ENCODE measurements at places on chromosomes 1 and 21. TPM values are rescaled to one million over a fixed set of nuclear protein-coding genes. Genes with fewer than 3 reads are reported as not detected.

The ADAM30 gene
- total RNA-seq = not detected

The KLHDC8A gene
- 1.4 TPM for total RNA-seq

The KRTAP6-2 gene
- not detected for total RNA-seq

The PRRX1 gene
- total RNA-seq = 37.5 TPM

The ADORA1 gene
- 2.3 TPM for total RNA-seq

The SLC25A33 gene
- 3.2 TPM for total RNA-seq

The FCRL6 gene
- 0.77 TPM for total RNA-seq

- no peak for DNase-seq
These were observed 69.4 kb downstream of the GPATCH2 start for GRCh38 chr1:217561446-217561845.

- DNase-seq = no peak
These were observed 69.0 kb downstream of the CD46 start for GRCh38 chr1:207820568-207821463.

DNA sequence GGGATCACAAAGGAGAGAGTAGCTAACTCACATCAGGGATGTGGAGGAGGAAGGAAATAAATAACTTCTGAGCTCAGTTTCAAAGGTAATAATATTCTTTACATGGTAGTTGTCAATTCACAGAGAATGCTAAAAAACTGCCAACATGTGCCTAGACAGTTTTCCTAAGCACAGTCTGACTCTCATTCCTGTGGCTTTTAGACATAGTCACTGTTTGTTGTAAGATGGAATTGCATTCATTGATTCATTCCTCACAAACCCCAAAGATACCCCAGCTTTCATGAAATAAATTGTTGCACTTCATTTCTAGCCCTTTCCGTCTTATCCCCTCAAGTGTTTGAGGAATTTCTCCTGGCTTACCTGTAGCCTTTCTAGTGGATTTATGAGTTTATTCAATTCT is 263.9 kb downstream of the NTNG1 start:
- no peak for DNase-seq

DNA sequence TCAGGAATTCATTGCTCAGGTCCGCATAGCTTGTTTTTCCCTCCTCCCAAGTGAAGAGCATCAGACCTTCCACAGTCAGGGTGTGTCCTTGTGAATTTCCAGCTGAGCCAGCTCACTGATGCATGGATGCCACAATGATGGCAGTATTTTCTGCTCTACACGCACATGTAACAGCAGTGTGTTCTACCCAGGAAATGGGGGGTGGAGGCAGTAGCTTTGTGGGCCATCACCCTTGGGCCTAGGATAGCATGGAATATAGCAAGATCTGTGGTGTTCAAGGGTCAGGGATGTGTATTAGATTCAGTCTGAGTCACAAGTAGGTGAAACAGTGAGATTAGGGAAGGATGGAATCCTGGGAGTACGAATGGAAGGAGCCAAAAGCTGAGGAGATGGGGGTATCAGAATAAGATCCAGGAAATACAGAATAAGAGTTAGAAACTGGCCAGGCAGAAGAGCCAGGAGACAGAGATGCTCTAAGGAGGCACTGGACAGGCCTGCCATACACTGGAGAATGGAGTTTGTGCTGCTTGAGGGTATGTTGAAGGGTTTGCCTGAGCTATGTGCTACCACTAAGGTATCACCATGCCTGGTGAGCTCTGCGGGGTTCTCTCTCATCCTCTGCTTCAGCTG is 90.6 kb upstream of the CNIH3 start:
- no peak for DNase-seq

DNA sequence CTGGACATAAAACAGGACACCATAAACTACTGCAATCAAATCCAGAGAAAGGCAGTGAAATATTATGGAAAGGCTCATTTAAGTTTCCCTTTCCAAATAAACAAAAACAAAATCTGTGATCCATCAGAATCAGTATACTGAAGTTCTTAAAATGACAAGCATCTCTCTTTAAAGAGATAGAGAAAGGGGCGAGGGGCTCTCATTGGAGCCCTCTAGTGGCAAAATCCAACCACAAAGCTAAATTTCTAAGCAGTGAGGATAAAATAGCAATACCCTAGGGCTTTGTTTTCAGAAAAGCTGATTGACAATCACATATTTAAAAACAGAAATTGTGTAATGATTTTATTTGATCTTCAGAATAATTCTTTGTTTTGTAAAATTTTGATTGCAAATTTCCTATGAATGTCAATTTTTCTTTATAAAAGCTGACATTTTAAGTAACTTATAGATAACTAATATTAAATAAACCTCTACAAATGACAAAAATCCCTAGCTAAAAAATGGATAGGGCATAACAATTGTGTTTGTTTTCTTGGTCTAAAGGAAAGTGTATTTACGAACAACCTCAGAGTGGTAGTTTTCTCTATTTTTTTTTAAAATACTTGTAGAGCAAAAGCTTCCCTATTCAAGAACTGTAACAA is 138.2 kb downstream of the COL24A1 start:
- peak; percentile 81 for DNase-seq

DNA sequence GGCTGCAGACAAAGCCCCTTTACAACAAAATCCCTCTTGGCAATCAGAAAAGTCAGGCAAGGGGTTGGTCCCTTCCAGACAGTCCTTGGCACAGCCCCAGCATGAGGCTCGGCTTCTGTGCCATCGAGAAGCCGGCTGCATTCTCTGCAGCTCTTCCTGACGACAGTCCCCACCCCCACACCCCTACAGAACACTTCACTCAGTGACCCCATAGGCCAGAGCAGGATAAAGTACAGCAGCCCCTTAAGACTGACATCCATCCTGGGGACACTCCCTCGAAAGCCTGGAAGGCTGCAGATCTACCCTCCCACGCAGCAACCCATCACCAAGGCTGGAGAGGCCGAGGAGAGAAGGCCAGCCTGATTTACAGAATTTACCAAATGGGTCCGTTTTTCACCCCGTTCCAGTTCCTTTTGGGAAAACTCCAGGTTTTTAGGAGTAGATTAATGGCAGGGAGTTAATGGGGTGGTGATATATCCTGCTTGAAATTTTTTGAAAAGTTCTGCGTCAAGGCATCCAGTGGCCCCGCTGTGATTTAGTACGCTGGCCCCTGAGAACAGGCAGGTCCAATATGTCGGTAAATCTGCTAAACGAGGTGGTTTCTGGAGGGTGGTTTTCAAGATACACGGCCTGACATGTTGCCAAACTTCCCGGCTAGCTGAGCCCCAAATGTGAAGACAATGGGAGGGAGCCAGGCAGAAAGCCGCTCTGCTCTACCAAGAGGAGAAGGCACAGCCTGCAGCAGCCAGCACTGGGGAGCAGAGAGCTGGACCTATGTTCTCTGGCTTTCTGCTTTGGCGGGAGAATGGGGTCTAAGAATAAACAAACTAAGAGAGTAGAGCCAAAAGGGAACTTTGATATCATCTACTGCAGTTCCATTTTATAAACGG is 81.7 kb downstream of the SSBP3 start:
- DNase-seq = peak; percentile 92

- no peak for DNase-seq
These were observed 67.9 kb downstream of the MDM4 start for GRCh38 chr1:204583909-204584632.

GRCh38 chr1:206792939-206793607 is 20.8 kb upstream of the IL10 start:
- no peak for DNase-seq

DNA sequence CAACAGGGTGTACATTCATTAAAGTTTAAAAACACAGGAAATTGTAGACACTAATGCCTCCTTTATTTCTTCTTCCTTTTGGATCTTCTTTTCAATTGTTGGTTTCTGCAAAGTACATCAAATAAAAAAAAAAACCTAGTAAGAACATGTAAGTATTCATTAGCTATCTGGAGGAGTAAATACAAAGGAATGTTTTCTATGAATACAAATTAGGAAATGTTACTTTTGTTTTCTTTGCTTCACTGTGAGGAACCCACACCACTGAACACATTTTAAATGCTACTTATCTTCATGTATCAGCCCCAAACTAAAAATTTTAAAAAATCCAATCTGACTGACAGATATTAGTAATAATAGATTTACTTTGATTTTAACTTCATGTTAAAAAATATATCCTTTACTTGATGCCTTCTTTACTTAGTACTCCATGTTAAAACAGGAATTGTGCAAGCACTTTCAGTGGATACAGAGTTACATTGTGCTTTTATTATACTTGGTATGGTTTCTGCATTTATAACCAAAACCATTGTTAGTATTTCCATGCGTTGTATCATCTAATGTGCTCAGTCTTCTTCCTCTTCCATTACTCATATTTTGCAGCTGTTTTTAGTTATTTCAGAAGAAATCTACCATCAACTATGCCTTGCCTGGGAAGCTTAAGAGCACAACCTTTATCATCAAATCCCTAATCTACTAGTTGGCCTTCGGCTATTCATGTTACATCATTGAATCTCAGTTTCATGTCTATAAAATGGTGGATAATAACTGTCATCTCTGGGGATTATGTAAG is 236.9 kb upstream of the DPYD start:
- no peak for DNase-seq

GRCh38 chr1:18142471-18142870 is 34.9 kb downstream of the IGSF21 start:
- no peak for DNase-seq

DNA sequence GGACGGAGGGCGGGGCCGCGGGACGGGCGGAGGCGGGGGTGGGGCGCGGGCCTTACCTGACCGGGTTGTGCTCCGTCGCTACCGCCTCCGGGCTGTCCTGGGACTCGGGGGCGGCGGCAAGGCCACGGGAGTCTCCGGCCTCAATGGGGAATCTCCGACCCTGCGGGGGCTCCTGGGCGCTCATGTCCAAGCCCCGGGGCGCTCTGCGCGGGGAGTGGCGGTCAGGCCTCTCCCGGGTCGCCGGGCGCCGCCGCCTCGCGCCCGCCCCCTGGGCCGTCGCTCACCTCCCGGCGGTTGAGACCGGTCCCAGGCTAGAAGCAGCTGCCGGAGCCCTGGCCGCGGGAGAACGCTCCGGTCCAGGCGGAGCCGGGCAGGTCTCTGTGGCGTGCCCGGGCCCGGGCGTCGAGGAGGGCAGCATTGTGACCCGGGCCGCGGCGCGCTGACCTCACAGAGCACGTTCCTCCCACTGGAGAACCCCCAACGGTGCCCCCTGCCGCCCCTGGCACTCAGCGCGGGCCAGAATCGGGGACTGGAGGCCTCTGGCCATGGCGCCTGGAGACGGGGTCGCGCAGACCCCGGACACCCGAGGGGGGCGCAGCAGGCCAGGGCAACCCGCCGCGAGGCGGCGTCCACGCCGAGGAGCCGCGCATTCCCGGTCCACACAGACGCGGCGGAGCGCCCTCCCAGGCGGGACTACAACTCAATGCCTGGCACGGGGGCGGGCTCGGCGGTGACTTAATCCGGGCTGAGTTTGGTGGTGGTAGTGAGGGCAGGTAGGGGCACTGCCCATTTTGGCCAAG is 411 bp downstream of the FAM229A start:
- peak; percentile 80 for DNase-seq

GRCh38 chr1:42720868-42721267 is 19.2 kb downstream of the CLDN19 start:
- DNase-seq = no peak

GRCh38 chr1:67690411-67690810 is 5.4 kb downstream of the GADD45A start:
- no peak for DNase-seq

GRCh38 chr1:168285971-168286927 is 5.6 kb downstream of the TBX19 start:
- DNase-seq = no peak

DNA sequence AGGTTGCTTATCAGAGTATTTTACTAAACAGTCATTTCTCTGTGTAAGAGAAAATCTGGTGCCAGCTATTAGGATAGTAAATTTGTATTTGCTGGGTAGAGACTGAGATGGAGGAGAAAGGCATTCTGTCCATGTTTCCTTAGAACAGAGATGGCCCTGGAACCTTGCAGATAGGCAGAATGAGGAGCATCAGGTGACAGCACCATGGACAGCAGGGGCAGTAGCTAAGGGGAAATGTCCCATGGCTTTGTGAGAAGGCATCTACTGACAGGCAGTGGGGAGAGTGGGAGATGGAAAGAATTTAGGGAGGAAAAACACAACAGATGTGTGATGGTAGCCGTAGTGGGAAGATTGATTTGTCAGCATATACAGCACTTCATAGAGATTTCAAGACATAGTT is 105.0 kb downstream of the PRRX1 start:
- DNase-seq = no peak

- peak; percentile 66 for DNase-seq
These were observed 47.4 kb downstream of the CAPZB start for GRCh38 chr1:19437891-19438294.

- no peak for DNase-seq
These were observed 82.6 kb downstream of the GDAP2 start for GRCh38 chr1:117846674-117847425.

- no peak for DNase-seq
These were observed 195.0 kb upstream of the RGS18 start for GRCh38 chr1:191963286-191963685.

DNA sequence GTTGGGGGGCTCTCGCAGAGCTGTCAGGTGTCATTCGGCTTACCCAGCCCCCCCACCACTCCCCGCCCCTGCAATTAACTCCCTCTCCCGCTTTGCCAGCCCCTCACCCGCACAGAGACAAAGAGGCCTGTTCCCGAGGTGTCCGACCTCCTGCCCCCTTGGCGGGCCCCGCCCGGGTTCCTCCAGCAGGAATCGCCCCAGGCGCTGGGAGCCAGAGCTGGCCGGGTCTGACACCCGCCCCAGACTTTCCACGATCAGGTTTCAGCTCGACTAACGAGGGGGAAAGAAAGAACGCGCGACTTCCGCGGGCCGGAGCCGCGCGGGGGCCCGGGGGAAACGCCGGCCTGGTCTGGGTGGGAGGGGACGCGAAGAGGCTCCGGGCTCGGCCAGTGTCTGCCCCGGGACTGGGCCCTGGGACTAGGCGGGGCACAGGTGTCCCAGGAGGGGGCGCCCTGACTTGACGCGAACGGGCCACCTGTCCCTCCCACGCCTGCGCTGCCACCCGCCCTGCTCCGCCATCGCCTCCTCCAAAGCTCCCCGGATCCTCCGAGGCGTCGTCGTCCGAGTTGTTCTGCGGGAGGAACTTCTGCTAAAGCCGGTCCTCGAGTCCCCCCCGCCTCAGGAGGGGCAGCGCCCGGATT is 36.4 kb upstream of the HHAT start:
- peak; percentile 69 for DNase-seq

DNA sequence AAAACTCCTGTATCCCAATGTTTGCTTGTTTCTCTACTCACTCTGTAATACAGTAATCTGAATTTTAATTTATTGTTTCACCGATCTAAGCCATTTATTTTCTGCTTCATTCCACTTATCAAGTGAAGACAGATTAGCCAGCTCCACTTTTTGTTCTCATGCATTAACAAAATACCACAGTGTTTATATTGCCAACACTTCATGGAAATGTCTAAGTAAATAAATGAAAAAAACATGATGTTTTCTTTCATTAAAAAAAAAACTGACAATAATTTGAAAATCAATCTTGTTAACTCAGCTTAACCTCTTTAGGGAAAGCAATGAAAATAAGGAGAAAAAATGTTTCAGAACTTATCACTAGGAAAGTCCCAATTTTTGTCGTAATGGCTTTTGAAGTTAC is 11.5 kb downstream of the ARHGAP29 start:
- no peak for DNase-seq

- DNase-seq = peak; percentile 40
These were observed 482.4 kb downstream of the NPHP4 start for GRCh38 chr1:5509664-5510452.
